ENCODE measurements at places on chromosomes 2 and 18.

DNA sequence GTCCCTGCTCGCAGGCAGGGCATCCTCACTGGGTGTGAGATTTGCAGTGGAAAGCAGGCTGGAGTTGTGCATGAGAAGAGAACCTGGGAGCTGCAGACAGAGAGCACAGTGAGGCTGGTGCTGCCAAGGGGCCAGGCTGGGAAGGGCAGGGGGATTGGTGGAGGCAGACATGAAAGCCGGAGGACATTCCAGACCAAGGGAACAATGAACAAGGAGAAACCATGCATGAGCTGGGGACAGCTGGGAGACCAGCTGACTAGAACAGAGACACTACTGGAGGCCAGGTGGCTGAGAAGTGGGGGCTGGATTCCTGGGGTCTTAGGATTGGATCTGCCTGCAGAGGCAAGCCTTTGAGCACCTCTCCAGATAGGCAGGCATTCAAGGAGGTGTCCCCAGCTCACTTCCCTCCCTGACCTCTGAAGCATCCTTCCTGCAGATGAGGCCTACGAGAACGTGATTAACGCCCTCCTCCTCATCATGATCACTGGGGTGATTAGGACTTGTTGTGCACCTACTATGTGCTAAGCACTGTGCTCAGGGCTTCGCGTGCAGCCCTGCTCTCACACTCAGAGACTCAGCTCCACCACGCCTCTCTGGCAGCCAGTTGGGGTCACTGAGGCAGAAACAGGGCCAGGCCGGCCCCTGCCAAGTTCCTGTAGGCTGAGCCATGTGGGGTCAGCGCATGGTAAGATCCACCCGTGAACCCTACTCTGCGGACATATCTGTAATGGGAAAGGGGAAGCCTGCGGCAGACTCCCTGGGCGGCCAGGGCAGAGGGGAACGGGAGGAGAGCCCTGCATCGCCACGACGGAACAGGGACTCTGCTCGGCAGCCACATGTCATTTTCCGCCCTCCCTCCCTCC, 74.8 kb upstream of the SLC66A3 start:
- no peak for DNase-seq

DNA sequence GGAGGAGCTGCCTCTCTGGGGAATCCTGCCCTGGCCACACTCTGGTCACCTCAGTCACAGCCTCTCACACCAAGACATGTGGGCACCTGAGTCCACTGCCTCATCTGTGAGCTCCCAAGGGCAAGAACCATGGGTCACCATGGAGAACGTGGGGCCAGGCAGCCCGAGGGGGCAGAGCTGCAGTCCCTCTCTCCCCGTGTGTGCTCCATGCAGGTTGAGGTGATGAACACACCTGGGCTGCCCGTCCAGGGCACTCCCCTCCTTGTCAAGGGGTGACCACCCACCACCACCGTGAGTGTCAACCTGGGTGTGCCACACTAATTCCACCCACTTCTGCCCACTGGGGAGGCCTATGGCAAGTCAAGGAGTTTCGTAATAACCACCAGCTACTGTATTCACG, 159.6 kb upstream of the RAB6C start:
- DNase-seq: no peak

DNA sequence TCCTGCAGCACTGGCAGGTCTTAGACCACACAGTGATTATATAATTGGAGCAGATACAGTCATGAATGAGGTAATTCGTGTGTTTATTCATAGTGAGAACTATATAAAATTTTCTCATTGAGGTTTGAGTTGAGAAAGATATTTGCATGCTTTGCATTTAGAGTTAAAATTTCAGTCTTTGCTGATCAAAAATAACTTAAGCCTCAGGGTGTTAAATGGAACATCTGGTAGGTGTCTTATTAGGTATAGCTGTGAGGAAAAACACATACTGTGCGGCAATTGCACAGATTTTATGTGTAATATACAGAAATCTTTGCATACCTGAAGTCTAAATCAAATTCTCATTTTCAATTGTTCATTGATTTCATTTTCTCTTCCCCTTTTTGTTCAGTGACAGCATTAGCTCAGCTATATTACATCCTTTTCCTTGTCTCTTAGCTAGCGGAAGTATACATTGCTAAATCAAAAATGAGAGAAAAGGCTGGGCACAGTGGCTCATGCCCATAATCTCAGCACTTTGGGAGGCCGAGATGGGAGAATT, 21.2 kb downstream of the GORASP2 start:
- DNase-seq: no peak

GRCh38 chr18:23938043-23938756, 76.4 kb upstream of the TTC39C start:
- DNase-seq: no peak

- DNase-seq: no peak
Measured at GRCh38 chr18:58785171-58785805, 79.4 kb upstream of the ZNF532 start.

DNA sequence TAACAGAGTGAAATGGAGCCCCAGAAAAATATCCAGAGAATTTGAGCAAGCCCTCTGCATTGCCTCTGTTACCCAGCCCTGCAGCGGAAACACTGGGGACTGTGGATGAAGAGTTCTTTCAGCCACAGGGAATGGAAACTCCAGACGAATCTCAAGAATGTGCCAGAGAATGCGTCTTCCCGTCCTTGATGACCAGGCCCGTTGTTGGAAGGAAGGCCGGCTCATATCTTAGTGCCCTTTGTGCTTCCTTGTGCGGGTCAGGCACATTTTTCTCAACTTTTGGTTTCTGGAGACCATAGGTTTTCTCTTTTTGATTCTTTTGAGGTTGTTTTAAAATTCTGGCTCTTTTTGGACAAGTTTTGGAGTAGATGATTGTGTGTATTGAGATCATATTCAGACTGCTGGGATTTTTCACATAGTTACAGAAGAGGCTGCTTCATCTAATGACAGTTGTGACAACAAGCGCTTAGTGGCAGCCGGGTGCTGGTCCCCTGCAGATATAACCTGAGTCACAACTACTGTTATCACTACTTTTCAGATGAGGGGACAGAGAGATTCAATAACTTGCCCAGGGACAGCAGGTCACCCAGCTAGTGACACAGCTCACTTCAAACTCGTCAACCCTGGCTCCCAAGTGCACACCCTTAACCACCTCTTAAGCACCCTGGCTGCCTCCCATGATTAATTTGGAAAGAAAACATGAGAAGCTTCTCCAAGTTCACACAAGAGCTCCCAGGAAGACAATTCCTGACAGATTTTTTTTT, 15.7 kb downstream of the MAL start:
- DNase-seq: no peak
